HFF-Myc (cell line): ENCODE measurements at places on chromosomes 1 and 21.

DNA sequence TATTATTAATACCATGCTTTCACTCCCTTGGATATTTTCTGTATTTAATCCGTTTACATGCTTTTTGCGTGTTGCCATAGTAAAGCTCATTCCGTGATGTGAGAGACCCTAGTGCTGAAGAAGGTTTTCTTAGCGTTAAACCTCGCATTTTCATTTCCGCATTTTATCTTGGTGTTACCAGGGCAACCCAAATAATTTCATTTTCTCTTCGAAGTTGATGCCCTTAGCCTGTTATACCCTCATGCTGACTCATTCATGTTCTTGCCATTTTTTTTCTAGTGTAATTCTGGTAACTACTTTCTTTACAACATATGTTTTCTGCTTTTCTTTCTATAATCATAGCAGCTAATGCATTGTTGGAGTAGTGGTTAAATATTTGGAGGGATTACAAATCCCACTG lies 37.2 kb downstream of the LRRC8C start:
- no peak for DNase-seq

- no peak for DNase-seq
Measured at GRCh38 chr1:108972951-108973350, 9.7 kb upstream of the CLCC1 start.

DNA sequence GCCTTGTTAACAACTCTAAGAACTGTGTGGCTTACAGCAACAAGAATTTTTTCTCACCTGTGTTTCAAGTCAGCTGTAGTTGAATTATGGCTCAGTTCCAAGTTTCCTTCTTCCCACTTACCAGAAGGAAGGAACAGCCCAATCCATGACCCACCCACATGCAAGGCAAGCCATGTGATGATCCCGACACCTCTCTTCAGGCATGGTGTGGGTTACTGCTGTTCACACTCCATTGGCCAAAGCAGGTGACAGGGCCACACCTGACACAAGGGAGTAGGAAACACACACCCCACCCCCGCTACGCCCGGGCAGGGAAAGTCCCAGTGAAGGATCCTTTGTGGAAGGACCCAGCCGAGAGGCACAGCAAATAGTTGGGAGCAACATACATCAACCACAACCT lies 36.3 kb downstream of the KCNJ15 start:
- no peak for DNase-seq

GRCh38 chr1:21396516-21396915 lies 43.4 kb upstream of the NBPF3 start:
- DNase-seq, result no peak

- no peak for DNase-seq
Measured at GRCh38 chr1:40301066-40301465, 16.0 kb downstream of the COL9A2 start.

GRCh38 chr1:31479811-31480210 lies 66.8 kb downstream of the SERINC2 start:
- no peak for DNase-seq

DNA sequence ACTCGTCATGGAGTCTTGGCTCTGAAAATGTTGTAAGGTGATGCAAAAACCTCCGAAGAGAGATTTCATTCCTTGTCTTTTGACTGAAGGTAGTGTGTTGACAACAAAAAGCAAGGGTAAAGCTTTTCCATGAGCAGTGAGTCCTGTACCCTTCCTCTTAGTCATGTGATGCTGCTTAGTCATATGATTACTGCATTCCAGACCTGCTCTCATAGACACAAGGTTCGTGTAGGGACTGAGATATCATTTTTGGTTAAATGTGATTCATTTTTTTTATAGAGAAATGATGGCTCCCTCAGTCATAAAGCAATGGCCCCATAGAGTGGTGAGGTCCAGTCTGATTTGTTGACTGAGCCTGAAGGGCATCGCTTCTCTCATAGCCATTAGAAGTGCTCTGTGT lies 9.2 kb downstream of the KCNJ6 start:
- no peak for DNase-seq

DNA sequence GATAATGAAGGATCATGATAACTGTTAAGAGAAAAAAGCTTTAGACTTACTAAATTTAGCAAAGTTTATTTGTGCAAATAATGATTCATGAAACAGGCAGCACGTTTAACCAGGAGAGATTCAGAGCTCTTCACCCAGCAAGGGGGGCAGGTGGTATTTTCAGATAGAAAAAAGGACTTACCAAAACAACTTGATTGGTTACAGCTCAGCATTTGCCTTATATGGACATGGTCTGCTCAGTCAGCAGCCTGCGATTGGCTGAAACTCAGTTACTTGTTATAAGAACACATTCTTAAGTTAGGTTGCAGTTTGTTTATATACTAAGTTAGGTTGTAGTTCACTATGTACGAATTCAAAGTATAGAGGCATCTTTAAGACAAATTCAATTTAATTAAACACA lies 165.6 kb downstream of the DUSP10 start:
- DNase-seq, result peak; percentile 5

- no peak for DNase-seq
Measured at GRCh38 chr1:118958937-118959631, 29.1 kb downstream of the TBX15 start.

GRCh38 chr21:34154878-34155277 lies 81.5 kb downstream of the MRPS6 start:
- DNase-seq, result no peak

GRCh38 chr1:202710070-202711045 lies at the start of gene SYT2:
TSS of gene SYT2 (minus strand) at chr1:202710454. CDS start at chr1:202605772, 104,682 bp downstream.
- no peak for DNase-seq

DNA sequence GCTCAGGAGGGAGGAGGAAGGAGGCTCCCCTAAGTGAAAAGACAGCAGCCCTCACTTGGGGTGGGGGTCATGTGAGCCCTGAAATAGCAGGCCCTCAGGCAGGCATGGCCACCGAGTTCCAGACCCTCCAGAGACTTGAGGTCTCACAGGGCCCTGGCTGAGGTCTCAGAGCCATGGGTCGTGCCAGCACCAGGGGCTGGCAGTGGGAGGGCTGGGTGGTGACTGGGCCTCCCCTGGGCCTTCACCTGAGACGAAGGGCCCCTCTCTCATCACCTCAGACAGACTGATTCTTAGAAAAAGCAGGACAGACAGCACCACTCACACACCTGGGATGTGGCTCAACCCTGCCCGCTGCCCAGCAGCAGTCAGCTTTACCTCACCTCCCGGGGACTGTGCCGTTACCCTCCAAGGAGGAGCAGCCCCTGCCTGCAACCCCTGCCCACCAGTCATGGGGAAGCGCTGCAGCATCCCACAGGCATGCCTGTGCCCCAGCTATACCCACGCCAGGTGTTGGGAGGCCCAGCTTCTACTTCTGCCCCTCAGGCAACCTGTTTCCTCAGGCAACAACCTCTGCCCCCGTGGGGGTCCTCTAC lies 42.6 kb upstream of the LRP8 start:
- no peak for DNase-seq

- DNase-seq, result no peak
Measured at GRCh38 chr1:183886853-183887252, 81.9 kb downstream of the RGL1 start.

DNA sequence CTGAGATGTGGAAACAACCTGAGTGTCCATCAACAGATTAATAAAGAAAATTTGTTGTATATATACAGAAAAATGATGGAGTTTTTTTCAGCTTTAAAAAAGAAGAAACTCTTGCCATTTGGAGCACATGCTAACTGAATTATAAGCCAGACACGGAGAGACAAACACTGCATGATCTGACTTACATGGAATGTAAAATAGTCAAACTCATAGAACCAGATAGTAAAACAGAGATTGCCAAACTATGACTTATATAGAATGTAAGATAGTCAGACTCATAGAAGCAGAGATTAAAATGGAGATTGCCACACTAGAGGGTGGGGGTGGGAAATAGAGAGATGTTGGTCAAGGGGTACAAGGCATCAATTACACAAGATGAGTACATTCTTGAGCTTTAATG lies 1786.6 kb downstream of the PLA2G4A start:
- no peak for DNase-seq

- DNase-seq, result no peak
Measured at GRCh38 chr1:67213164-67213563, 46.9 kb downstream of the IL23R start.

DNA sequence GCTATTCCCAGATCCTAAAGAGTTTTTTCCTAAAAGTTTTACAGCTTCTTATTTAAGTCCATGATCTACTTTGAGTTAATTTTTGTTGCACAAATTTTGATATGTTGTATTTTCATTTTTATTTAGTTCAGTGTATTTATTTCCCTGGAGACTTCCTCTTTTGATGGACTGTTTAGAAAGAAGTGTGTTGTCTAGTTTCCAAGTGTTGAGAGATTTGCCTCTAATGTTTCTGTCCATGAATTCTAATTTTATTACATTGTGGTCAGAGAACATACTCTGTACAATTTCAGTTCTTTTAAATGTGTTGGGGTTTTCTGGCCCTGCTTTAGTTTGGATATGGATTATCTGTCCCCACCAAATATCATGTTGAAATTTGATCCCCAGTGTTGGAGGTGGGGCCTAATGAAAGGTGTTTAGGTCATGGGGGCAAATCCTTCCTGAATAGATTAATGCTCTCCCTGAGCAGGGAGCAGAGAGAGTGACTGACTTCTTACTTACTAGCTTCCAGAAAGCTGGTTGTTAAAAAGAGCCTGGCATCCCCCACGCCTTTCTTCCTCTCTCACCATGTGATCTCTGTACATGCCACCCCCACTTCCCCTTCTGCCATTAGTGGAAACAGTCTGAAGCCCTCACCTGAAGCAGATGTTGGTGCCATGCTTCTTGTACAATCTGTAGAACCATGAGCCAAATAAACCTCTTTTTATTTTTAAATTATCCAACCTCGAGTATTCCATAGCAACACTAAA lies 4.6 kb downstream of the CHD1L start:
- no peak for DNase-seq

DNA sequence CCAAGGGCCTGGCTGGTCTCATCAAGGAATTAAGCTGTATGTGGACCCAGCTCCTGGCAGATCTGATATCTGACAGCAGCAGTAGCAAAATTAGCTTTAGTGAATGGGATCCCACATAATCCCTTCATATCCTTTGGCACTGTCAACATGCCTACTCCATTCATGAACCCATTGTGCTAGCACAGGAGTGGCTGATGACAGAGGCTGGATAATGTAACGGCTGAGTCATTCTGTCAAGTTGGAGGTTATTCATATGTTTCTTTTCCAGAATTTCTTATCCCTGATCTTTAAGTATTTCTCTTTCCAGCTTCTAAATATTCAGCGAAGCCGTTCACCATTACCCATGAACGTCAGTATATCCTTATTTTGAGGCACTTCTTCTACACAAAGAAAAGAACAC lies 84.3 kb downstream of the EXTL2 start:
- no peak for DNase-seq

GRCh38 chr1:60343736-60344135 lies 270.2 kb upstream of the C1orf87 start:
- DNase-seq, result no peak

DNA sequence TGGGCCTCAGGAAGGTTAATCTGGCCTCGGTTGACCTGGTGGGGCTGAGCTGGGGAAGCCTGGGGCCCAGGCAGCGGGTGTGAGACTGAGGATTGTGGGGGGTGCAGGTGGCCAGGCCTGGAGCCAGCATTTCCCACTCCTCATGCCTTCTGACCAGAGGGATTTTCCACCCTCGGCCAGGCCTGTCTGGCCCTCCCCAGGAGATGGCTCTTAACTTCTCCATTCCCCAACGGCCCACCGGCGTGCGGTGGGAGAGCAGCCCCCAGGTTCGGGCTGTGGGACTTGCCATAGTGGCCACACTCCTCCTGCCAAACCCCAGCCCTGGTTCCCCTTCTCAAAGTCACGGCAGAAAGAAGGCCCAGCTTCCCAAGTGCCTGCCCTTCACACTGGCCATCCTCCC lies 126.5 kb upstream of the RUNX3 start:
- no peak for DNase-seq

DNA sequence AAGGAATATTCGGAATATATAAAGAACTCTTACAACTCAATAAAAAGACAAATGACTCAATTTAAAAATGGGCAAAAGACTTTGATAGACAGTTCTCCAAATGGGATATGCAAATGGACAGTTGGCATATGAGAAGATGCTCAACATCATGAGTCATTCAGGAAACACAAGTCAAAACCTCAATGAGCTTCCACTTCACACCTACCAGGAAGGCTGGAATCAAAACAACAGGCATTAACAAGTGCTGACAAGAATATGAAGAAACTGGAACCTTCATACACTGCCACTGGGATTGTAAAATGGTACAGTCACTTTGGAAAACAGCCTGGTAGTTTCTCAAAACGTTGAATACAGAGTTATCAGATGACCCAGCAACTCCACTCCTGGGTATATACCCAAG lies 17.2 kb downstream of the PGBD5 start:
- no peak for DNase-seq

GRCh38 chr1:184315254-184315653 lies 71.6 kb upstream of the C1orf21 start:
- no peak for DNase-seq

DNA sequence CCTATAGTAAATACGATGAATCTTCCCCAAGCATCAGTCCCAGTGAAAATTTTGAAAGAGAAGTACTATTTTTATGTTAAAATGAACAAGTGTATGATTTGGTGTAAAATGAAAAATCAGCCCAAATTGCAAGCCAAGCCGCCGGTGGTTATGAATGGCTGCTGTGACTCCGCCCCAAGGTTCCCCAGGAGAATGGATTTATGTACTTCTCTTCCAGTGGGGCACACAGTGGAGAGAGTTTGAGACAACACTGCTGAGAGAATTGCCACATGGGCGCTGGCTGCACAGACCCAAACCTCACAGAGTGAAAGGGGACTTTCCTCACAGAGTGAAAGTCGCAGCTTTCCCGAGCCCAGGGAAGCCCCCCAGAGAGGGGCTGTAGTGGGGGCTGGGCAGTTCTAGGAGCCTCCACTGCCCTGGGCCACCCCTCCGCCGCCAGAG lies 24.0 kb downstream of the CDK18 start:
- DNase-seq, result no peak

GRCh38 chr1:15958793-15959192 lies 17.1 kb downstream of the ZBTB17 start:
- DNase-seq, result no peak

GRCh38 chr1:12547586-12548225 lies 70.3 kb downstream of the DHRS3 start:
- no peak for DNase-seq

DNA sequence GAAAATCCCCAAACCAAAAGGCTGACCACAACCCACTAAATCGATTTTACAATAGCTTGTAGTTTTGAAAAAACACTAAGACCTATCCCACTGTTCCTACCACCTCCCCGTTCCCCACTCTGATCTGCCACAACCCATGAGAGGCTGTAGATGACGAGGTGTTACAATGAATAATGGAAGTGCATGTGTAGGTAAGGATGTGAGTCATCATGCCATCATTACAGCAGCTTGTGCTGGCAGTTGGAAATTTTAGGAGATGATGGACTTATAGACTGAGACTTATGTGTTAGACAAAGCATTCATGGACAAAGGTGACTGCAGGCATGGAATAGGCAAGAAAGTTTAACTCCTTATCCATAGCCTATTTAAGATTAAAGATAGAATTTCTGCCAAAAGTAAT lies 184.7 kb upstream of the CACYBP start:
- DNase-seq, result peak; percentile 27

- peak; percentile 74 for DNase-seq
Measured at GRCh38 chr1:74652711-74653139, 20.9 kb downstream of the ERICH3 start.

GRCh38 chr1:204465546-204466415 lies 28.8 kb downstream of the PIK3C2B start:
- DNase-seq, result no peak

- DNase-seq, result no peak
Measured at GRCh38 chr21:35150562-35151226, 101.6 kb upstream of the RUNX1 start.

- no peak for DNase-seq
Measured at GRCh38 chr1:111419037-111419436, 8.5 kb downstream of the OVGP1 start.

GRCh38 chr1:26478159-26478558 lies 5.9 kb downstream of the HMGN2 start:
- no peak for DNase-seq
